ENCODE measurements at places on chromosomes 3 and 15. TPM values are rescaled to one million over a fixed set of nuclear protein-coding genes. Genes with fewer than 3 reads are reported as not detected.

DNA sequence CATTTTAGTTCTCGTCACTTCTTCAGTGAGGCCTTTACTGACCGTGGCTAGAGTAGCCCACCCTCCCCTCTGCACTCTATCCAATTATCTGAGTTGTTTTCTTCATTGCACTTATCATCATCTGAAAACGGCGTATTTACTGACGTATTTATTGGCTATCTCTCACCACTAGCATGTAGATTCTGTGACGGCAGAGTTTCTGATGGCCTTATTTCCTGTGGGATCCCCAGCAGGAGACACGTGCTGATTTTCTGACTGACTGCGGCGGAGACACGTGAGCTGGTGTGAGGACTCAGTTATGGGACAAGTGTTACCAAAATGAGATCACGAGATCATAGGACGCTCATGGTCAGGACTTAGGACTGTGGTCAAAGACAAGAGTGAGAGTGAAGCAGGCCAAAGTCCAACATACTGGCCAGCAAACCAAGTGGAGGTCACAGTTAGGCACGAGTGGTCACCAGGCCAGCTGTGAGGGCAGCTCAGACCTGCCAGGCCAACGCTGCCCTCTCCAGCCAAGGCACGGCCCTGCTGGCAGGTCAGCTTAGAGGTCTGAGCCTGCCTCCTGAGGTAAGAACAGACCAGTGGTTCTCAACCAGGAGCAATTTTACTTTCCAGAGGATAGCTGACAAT lies 50.6 kb upstream of the BNIP2 start:
- no peak for DNase-seq

The RPL39L gene
- 5.9 TPM for total RNA-seq

DNA sequence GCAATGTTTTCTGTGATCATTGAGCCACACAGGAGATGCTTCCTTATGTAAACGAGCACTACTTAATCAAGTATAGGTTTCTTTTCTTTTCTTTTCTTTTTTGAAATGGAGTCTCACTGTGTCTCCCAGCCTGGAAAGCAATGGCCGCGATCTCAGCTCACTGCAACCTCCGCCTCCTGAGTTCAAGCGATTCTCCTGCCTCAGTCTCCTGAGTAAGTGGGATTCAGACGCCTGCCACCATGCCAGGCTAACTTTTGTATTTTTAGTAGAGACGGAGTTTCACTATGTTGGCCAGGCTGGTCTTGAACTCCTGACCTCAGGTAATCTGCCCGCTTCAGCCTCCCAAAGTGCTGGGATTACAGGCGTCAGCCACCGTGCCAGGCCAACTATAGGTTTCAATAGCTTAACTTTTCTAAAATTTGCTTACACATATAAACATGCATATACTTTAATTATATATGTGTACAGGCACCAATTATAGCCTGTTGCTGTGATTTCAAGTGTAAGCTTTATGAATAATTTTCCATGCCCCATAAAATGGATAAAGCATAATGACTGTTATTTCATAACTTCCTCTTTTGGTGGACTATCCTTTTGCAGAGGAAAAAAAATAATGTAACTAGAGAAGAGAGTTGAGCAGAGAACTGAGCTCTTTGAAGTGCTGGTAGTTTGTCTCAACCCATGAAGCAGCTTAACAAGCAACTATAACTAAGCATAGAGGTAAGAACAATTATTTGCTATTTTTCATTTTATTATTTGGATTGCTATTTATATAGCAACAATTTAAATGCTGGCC lies 24.8 kb upstream of the MBNL1 start:
- no peak for DNase-seq

The SCN5A gene
- total RNA-seq = 163 TPM

The CRABP1 gene
- total RNA-seq = not detected

Measured in Right ventricle myocardium inferior (tissue), 1 donor.